Liver (tissue), 10 donors: ENCODE measurements at places on chromosomes 13 and 19.
A peak's percentile ranks its signal among the peaks of the same experiment; 100 is the strongest.

GRCh38 chr19:3695124-3695733 is 5.0 kb downstream of the PIP5K1C start:
- DNase-seq: no peak

- no peak for DNase-seq
Observed at GRCh38 chr13:28321756-28322155, 173.2 kb downstream of the FLT1 start.

DNA sequence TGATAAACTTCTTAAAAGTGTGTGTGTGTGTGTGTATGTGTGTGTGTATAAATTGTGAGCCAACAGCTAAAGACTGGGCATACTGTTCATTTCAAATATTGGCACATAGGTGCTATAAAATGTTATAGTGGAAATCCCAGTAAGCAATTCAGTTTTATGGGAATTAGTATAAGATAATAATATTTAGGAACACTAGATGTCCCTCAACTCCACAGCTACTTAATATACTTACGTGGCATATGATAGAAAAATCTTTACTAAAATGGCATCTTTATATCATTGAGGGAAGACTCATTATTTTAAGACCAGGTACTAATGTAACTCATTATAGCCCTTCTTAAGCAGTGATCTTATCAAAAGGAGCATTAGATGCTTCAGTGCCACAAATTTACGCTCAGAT is 266.2 kb downstream of the MAB21L1 start:
- no peak for DNase-seq

- no peak for DNase-seq
Observed at GRCh38 chr13:48356750-48357149, 53.2 kb downstream of the RB1 start.

DNA sequence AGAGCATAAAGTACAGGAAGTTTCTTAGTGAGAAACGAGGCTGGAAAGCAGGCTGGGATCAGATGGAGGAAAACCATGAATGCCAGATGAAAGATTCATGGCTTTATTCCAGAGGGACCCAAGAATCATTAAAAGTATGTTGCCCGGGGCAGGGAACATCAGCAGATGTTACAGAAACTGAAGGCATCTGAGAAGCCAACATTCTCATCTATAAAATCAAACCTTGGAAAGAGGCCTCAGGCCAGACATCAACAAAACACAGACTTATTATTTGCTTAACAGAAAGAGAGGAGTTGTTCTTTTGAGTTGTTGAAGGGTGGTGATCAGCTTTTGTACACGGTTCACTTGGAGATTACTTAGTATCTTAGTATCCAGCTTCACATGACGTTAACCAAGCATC is 543.6 kb downstream of the RFC3 start:
- no peak for DNase-seq

DNA sequence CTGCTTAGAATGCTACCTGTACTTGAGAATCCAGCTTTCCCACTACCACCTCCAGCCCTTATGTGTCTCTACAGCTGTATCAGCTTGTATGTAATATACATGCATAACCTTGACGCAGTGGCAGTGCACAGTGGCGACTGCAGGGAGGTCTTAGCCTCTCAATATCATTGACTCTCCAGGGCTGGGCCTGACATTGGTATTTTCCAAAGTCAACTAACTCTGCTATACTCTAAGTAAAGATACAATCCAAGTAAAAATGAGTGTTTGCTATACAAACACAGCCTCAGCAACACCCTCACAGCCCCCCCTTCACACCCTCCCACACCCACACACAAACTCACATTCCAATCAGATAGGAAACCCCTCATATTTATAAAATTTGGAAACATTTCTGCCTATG is 6.7 kb upstream of the UBL3 start:
- DNase-seq: no peak

GRCh38 chr19:18521692-18522123 is at the start of gene ELL:
Gene ELL, minus strand, starts transcription at chr19:18522070. Its CDS starts 15 bp downstream, at chr19:18522055.
- no peak for DNase-seq

- peak; percentile 46 for DNase-seq
Observed at GRCh38 chr13:29707876-29708543, 112.5 kb upstream of the SLC7A1 start.

DNA sequence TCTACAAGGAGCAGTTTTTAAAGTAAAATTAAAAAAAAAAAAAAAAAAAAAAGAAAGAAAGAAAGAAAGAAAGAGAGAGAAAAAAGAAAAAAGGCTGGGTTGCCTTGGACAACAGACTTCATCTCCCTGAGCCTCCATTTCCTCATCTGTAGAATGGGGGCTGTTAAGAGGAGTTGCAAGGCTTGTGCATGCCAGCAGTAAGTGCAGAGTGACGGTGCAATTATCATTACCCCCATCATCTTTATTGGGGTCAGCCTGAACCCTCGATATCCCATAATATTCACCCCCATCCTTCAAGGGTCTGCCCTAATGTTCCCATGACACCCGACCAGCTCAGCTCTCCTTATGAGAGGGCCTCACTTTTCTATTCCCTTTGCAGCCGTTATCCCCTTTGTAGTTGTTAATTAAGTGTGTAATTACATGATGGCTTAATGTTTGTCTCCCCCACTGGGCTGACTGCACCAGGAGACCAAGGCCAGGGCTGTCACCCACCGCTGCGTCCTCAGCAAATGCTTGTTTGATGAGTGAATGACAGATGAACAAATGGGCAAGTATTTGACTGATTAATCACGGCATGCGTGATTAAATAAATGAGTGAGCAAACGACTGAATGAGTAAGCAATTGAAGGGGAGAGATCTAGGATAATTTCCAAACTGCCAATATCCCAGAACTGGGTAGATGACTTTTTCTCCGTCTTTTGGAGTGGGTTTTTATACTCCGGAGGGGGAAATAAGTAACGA is 10.1 kb downstream of the FOSB start:
- DNase-seq: no peak

DNA sequence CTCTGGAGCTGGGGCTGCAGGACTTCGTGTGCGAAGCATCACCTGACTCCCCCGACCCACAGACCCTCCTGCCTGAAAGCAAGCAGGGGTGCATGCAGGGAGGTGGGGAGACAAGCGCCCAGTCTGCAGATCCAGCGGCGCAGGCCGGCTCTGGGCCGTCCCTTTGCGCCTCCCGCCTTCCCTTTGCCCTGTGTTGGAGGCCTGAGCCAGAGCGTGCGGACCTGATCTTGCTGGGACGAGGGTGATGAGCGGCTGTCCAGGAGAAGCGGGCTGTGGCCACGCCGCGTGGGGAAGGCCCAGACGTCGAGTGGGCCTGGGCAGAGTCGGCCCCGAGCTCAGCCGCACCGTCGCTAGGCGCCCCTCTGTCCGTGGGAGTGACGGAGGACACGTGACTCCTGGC is 5.3 kb upstream of the GRTP1 start:
- peak; percentile 25 for DNase-seq
